Left cardiac atrium (tissue), 4 donors: ENCODE measurements at places on chromosomes 5 and 9. TPM values are rescaled to one million over a fixed set of nuclear protein-coding genes. Genes with fewer than 3 reads are reported as not detected.

DNA sequence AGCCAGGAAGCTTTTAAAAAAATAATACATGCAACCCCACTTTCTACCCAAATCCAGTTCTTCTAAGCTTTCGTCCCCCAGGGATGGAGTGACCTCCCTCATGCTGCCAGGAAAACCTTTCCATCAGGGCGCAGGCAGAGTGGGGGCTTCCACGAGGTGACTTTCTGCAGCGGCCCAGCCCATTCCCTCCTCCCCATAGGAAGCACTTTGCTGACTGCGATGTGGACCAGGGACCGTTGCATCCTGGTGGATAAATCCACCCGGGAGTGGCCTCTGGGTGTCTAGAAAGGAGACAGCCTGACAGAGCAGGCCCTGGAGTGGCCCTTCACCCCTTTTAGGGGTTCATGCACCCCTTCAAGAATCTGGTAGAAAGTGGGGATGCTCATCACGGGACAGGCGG, 1.6 kb downstream of the QRFP start:
- no peak for DNase-seq

SLCO4C1 gene
- total RNA-seq = 0.16 TPM

SNX24 gene
- total RNA-seq = 11.1 TPM

- DNase-seq = no peak
Measured at GRCh38 chr9:35738186-35738585, 5.7 kb downstream of the CREB3 start.

IRX2 gene
- 1.0 TPM for total RNA-seq

ST8SIA4 gene
- total RNA-seq = 8.1 TPM

PCDHA4 gene
- 0.24 TPM for total RNA-seq
